ENCODE measurements at places on chromosomes 7 and 10.

DNA sequence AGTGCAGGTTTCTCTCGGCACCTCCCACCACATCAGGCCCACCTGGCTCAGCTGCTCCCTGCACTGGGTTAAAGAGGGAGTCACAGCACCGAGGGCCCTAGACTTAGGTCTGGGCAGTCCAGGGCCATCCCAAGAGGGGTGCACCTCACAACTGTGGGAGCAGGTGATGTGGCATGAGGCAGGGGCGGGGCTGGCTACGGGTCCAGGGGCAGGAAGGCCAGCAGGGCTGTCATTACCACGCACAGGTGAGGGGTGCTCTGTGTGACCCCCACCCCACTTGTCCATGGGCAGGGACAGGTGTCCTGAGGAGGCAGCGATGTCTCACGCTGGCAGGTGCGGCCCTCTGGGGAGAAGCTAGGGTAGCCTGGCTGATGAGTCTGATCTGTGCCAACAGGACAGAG lies 40.5 kb upstream of the DPYSL4 start:
- DNase-seq: no peak
- no peak overlapping the region for H3K4me3 ChIP-seq
- peaks cover 3% of the 10 kb centered on the region for H3K27me3 ChIP-seq
- no peak overlapping the region for H3K27ac ChIP-seq
- H3K36me3 ChIP-seq: no peaks in the 10 kb centered on the region

DNA sequence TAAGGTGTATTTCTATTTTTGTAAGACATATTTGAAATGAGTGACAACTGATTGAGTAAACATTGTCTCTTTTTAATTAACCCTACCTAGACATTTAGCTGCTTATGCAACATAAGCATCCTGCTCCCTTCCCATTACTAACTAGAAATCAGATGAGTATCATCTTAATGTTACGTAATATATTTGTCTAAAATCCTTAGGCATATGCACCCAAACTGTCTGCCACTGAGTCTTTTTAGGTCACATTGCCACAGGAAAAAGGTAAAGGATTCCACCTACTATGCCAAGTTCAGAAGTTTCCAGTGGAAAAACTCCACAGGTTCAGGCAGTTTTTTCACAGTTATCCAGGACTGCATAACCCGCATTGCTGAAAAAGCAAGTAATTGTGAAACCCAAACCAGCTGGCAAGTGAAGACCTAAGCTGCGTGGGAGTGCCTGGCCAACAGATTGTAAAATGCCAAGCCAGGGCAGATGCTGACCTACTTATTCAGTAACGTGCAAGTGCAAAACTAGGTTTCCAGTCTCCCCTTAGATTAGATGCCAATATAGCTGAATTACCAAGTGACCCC lies 983.7 kb downstream of the GATA3 start:
- no peaks in the 10 kb centered on the region for H3K4me1 ChIP-seq
- no peak overlapping the region for H3K4me3 ChIP-seq
- no peak for DNase-seq
- no peaks in the 10 kb centered on the region for H3K36me3 ChIP-seq
- peaks cover 34% of the 10 kb centered on the region for H3K27me3 ChIP-seq
- H3K27ac ChIP-seq: no peak overlapping the region

DNA sequence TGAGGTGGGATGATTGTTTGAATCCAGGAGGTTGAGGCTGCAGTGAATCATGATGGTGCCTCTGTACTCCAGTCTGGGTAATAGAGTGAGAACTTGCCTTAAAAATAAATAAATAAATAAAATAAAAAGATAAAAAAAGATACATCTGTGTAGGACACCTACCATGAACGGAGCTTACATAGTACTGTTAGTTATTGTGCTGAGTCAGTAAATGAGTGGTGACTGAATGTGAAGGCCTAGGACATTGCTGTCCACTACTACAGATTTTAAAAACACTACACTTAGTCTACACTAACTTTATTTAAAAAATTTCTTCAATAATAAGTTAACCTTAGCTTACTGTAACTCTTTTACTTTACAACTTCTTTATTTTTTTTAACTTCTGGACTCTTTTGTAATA lies 106.7 kb upstream of the ETV1 start:
- peaks cover 1% of the 10 kb centered on the region for H3K4me1 ChIP-seq
- DNase-seq: no peak
- no peak overlapping the region for H3K4me3 ChIP-seq
- H3K27me3 ChIP-seq: no peaks in the 10 kb centered on the region

- H3K4me3 ChIP-seq: no peak overlapping the region
- H3K27ac ChIP-seq: no peak overlapping the region
- peaks cover 2% of the 10 kb centered on the region for H3K4me1 ChIP-seq
Measured at GRCh38 chr10:20970044-20970443, 72.9 kb upstream of the NEBL start.

DNA sequence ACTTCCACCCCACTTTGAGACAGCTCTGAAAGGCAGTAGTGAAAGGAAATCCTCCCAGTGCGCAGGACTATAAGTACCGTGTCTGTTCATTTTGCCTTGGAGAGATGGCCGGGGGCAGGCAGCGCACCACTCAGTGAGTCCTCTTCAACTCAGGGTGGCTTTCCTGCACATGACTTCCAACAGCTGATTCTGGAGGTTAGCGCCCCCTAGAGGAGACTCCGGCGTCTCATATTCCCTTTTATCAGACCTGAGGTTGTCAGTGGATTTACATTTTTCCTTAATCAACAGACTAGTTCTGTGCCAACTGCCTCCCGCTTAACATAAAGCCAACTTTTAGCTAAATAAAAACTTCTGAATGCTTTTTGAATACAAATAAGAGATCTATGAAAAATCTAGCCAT lies 101.0 kb downstream of the HERPUD2 start:
- no peaks in the 10 kb centered on the region for H3K4me1 ChIP-seq
- DNase-seq: no peak
- peaks cover 2% of the 10 kb centered on the region for H3K36me3 ChIP-seq
- no peak overlapping the region for H3K27ac ChIP-seq
- H3K4me3 ChIP-seq: no peak overlapping the region
- H3K27me3 ChIP-seq: no peaks in the 10 kb centered on the region

- peak overlapping the region; percentile 90 for H3K27ac ChIP-seq
- H3K36me3 ChIP-seq: peaks cover 1% of the 10 kb centered on the region
- DNase-seq: peak; percentile 43
- peak overlapping the region; percentile 81 for H3K4me3 ChIP-seq
Measured at GRCh38 chr10:32957341-32958084, 517 bp downstream of the ITGB1 start.

GRCh38 chr10:87827681-87828080 lies 9.7 kb upstream of the ATAD1 start:
- no peak for DNase-seq
- H3K36me3 ChIP-seq: no peaks in the 10 kb centered on the region
- no peak overlapping the region for H3K4me3 ChIP-seq
- H3K4me1 ChIP-seq: no peaks in the 10 kb centered on the region
- no peaks in the 10 kb centered on the region for H3K27me3 ChIP-seq
- no peak overlapping the region for H3K27ac ChIP-seq

DNA sequence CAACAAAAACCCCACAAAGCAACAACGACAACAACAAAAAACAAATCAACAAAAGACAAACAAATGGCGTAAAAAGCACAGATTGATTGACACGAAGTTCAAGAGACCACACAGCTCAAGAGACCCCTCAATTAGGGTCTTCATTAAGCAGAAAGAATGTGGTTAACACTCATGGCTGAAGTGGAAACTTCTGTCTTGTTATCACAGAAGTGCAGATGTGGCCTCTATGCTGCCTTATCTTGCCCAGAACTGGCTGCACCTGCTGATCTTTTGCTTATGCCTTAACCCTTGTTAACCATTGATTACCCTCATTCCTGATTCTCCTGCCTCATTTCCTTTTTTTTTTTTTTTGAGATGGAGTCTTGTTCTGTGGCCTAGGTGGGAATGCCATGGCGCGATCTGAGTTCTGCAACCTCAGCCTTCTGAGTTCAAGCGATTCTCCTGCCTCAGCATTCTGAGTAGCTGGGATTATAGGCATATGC lies 3.5 kb upstream of the DAGLB start:
- no peaks in the 10 kb centered on the region for H3K27me3 ChIP-seq
- H3K36me3 ChIP-seq: no peaks in the 10 kb centered on the region
- no peak for DNase-seq
- H3K4me3 ChIP-seq: peak overlapping the region; percentile 20

All from progenitor cell of endocrine pancreas (in vitro differentiated cells).